NCI-H2029 treated with DMSO at 0.1 percent for 48 hours (cell line): ENCODE measurements at places on chromosomes 1 and 21.

- DNase-seq: no peak
Measured at GRCh38 chr21:29667651-29668050, 272.1 kb downstream of the GRIK1 start.

DNA sequence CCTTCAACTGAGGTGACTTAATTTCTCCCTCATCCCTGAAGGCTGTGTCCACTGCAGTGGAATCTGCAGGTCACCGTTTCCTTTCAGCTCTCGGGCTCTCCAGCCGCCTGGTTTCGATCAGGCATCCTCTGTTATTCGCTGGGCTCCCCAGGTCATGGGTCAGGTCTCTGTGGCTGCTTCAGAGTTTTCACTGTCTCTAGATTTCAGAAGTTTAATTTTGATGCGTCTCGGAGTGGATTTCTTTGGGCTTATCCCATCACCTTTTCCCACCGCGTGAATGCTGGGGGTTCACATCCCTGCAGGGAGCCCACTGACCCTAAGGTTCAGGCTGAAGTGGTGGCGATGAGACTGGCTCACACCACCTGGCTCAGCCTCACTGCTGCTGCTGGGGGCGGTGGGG lies 3.3 kb downstream of the ACTRT2 start:
- no peak for DNase-seq

DNA sequence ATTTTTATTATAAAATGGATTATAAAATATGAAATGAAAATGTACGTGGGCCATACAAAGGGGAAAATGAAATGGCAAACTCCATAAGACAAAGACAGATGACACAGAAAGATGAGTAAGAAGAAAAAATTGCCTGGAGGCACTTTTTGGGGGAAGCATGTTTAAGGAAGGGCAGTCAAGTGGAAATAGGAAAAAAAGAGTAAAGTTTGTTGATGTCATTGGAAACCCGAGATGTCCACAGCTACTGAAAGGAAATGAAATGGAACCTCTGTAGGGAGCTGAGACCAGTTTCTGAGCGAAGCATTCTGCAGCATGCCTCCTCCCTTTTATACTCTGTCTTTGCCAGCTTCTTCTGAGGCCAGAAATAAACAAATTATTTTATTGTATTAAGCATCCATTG lies 203.4 kb upstream of the UBE2U start:
- DNase-seq: no peak

DNA sequence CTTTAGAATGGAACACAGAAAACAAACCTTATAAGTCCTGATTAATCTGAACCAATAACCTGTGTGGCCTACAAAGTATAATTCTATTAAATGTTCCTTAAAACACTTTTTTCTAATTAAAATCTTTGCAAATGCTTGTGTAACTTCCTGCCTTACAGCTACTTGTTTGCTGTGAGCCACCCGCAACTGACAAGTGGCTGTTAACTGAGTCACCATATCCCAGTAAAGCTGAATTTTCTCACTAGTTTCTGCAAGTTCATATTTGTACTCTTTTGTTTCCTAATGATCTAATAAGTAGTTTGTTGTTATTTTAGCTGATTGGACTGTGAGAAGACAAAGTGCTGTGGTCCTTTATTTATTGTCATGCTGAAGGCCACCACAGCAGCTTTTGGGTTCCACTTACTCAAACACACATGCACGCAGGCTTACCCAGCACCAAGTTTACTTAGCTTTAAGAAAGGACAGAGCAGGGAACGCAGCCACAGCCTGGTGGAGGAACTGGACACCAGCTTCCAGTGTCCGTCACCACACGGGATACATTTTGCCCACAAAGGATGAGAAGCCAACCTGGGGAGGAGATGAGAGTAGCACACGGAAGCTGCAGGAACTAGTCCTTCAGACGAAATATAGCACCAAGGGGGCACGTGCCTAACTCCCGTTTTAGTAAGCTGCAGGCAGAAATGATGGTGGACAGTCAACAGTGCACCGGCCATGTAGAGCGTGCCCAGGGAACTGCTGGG lies 47.8 kb downstream of the LCA5L start:
- no peak for DNase-seq

GRCh38 chr1:219041141-219041540 lies 132.5 kb upstream of the LYPLAL1 start:
- no peak for DNase-seq
